Stimulated activated naive CD8-positive, alpha-beta T cell treated with anti-CD3 and anti-CD28 coated beads, Interleukin-15, amount 100 ng/mL, for 72 hours (primary cell): ENCODE measurements at places on chromosomes 6 and 20.

DNA sequence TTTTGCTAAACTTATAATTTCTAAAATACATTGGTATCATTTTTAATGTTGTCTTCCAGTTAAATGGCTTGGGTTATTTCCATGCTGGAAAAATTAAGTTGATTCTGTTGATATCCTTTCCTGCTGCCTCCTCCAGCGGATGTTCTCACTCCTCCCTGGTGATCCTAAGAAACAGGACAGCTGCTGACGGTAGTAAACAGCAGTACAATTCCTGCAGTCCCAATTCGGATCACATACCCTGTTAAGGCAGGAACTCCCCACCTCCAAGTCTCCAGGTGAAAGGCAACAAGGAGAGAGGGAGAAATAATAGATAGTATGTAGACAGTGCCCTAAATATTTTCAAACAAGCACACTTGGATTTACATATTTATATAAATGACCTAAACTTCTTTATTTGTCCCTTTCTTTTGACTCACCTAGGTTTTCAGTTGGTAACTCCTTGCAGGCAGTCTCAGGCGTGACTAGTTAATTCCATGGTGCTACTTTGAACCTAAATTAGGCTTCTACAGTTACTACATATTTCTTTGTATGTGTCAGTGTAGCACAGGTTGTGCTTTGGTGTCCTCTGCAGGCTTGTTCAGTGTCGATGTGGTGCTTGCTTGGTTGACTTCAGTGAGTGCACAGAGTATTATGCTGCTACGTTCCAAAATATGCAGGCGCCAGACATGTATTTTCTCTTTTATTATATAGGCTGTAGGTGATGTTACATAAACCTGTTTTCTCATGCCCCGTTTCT, 126.0 kb downstream of the ADGRB3 start:
- no peak for DNase-seq

GRCh38 chr20:39019805-39020325, 57.7 kb downstream of the DHX35 start:
- DNase-seq = peak; percentile 53

GRCh38 chr6:129353067-129353466, 356.9 kb downstream of the ARHGAP18 start:
- DNase-seq = no peak

- no peak for DNase-seq
These were observed 9.1 kb upstream of the ZNF133 start for GRCh38 chr20:18279242-18279641.

DNA sequence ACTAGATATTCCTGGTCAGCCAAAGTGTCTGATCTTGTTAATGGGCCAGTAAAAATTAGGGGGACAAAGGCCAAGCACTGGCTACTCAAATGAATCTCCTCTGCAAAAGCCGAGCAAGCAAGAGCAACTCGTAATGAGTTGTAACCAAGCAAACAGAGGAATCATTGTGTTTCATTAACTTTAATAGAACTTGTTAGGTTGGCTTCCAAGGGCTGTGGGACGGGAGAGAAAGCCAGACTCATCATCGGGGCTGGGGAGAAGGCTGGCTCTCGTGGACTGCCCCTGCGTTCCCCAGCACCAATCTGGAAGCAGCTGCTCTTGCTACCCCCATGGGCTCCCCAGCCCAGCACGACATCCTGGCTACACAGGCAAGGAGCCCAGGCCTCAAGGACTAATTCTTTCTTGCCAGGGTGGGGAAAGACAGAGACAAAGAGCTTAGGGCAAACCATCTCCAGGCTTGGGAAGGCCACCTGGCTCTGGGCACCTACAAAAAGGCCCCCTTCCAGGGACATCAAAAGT, 10.5 kb upstream of the SCUBE3 start:
- no peak for DNase-seq

GRCh38 chr6:117414770-117415169, 11.0 kb downstream of the ROS1 start:
- DNase-seq = no peak

GRCh38 chr6:5781966-5782556, 224.7 kb downstream of the NRN1 start:
- no peak for DNase-seq

DNA sequence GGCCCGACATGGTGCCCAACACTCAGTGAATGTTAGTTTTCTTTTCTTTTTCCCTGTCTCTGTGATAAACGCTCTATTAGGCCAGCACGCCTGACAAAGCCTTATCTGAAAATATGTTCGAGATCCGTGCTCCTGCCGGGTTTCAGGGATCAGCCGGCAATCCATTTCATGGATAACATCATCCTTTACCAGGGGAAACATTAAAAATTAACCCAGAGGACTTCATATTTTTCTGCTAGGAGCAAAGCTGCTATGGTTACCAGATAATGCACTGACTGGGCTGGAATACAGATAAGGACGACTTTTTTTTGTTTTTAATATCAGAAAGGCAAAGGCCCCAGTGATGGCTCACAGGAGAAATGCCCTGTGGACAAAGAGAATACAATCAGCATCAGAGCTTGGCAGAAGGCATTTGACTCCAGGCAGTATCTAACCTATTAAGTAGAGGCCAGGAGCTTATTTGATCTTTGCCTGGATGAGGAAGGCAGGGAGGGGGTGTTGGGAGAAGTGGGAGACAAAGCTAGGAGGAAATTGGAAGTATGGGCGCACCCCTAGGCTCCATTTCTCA, 482.0 kb upstream of the CHD6 start:
- no peak for DNase-seq

- DNase-seq = no peak
These were observed 20.3 kb downstream of the CST7 start for GRCh38 chr20:24969186-24970029.

DNA sequence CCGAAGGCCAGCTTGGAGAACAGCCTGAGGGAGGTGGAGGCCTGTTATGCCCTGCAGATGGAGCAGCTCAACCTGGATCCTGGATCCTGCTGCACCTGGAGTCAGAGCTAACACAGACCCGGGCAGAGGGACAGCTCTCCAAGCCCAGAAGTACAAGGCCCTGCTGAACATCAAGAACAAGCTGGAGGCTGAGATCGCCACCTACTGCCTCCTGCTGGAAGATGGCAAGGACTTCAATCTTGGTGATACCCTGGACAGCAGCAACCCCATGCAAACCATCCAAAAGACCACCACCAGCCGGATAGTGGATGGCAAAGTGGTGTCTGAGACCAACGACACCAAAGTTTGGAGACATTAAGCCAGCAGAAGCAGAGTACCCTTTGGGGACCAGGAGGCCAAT, 223.5 kb upstream of the ID4 start:
- no peak for DNase-seq

GRCh38 chr6:78829407-78829806, 37.9 kb upstream of the IRAK1BP1 start:
- no peak for DNase-seq

DNA sequence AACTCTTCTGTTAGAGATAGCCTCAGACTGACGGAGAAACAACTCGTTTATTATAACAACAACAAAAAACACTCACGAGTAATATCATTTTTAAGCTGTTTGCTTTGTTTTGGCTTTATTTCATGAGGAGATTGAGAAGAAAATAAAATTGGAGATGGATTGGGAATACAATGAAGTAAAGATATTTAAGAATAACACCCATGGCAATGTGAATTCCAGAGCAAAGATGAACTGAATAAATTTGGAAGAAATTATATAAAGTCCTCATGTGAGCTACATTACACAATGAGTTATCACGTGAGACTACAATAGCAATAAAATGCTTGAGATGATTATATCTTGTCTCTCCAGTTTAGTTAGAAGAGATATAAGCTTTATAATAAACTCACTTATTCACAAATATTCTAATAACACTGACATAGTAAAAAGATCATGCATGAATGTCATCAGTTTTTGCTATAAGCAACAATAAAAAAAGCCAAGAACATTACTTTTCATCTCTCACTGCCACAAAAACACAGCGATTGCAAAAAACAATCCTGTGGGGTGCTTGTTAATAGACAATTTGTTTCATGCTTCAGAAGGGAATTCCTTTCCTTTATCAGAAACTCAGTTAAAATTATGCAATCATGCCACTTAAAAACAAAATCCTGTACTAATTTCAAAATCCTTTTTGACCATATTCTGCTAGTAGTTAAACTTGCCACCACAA, 696.7 kb upstream of the MARCKS start:
- DNase-seq = no peak

GRCh38 chr6:88785478-88785877, 177.9 kb downstream of the RNGTT start:
- no peak for DNase-seq

- DNase-seq = no peak
These were observed 13.6 kb upstream of the RBM24 start for GRCh38 chr6:17267566-17267965.

GRCh38 chr20:47768016-47768824, 17.1 kb downstream of the SULF2 start:
- no peak for DNase-seq

DNA sequence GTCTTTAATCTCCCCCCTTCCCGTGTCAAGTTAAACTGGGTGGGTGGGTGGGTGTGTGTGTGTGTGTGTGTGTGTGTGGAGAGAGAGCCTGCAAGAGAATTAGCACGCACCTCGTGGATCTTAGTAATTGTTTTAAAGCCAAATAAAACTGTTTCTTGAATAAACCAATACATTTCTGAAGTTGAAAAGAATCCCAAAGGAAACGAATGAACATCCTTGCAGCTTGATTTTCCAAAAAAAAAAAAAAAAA, 381 bp upstream of the BICRAL start:
- DNase-seq = no peak

- DNase-seq = no peak
These were observed 115.4 kb downstream of the SLX4IP start for GRCh38 chr20:10550204-10551118.

GRCh38 chr20:41654884-41655283, 36.7 kb upstream of the CHD6 start:
- no peak for DNase-seq

DNA sequence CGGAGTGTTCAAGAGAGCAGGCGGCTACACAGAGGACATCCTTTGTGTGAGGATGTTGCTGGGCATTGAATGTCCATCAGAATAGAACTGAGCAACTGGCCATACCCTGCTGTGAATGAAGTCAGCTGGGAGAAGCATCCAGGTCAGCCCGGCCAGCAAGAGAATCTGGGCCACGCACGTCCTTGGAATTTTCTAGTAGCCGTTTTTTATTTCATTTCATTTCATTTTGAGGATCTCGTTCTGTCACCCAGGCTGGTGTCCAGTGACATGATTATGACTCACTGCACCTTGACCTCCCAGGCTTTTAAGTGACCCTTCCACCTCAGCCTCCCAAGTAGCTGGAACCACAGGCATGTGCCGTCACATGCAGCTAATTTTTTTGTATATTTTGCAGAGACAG, 97.9 kb downstream of the SSR1 start:
- no peak for DNase-seq

GRCh38 chr6:87807475-87807874, 105.4 kb upstream of the AKIRIN2 start:
- DNase-seq = no peak

- no peak for DNase-seq
These were observed 116.1 kb downstream of the MAN1A1 start for GRCh38 chr6:119233312-119233984.

DNA sequence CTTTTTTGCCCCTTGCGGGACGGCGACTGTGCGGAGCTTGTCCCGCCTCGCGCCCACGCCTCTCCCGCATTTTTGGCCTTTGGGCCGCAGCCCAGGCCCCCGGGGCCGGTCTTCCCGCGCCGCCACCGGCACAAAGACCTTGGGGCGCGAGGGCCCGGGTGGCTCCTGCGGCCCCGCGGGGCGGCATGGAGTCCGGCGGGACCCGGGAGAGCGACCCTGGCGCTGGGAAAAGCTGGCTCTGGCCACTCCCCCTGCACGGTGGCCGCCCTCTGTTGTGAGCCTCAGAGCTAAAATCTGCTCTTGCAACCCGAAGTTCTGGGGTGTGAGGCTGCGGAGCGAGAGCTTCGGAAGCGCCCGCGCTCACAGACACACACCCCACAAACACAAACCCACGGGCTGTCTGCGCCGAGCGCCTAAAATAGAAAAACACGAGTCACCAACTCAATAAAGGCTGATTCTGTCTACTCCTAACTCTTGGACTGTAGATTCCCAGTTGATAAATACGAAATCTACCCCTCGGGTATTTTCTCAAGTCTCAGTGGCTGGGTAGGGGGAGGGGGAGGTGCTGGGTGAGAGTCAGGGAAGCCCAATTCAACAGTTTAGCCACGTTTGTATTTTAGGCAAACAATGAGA, 496 bp upstream of the BEND3 start:
- peak; percentile 31 for DNase-seq

GRCh38 chr6:70303034-70303525, at the start of gene COL9A1:
Gene COL9A1, minus strand, starts transcription at chr6:70303084. Its CDS starts 160 bp downstream, at chr6:70302924.
- no peak for DNase-seq

GRCh38 chr20:54573838-54574237, 98.4 kb downstream of the DOK5 start:
- no peak for DNase-seq
